Type B pancreatic cell (in vitro differentiated cells): ENCODE measurements at places on chromosomes 2 and 18.

GRCh38 chr2:42522035-42522434 is 28.3 kb upstream of the KCNG3 start:
- no peak for DNase-seq

- no peak for DNase-seq
These were observed 13.1 kb upstream of the CATIP start for GRCh38 chr2:218343591-218343990.

- DNase-seq: no peak
These were observed 453 bp downstream of the CABLES1 start for GRCh38 chr18:23135550-23136325.

- no peak for DNase-seq
These were observed 128.7 kb downstream of the XIRP2 start for GRCh38 chr2:167017021-167017420.

DNA sequence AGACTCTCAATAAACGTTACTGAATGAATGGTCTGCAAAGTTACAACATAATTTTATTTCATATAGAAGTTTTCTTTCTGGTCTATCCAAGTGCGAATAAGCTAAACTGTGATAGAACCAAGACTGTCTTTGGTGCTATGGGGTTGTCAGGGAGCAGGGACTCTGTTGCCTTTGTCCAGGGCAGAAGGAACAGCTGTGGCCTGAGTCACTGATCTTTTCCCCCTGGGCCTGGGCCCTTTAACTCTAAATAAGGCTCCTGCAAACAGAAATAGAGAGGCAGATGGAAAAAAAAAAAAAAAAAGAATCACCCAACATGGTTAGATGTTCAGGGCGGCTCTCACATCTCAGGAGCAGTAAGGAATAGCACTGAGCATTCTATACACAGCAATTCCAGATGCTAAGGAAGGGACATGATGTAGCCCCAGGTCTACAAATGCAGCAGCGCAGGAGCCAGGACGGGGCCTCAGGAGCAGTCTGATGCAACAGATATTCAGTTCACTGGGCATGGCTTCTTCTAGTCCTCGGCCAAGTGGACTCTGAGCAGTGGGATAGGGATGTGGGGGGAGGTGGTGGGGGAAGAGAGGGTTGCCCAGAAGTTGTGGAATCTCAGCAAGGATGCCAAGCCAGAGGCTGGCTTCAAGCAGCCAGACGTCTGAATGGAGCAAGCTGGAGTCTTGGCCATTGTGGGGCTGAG is 247.1 kb upstream of the SIX2 start:
- DNase-seq: no peak

DNA sequence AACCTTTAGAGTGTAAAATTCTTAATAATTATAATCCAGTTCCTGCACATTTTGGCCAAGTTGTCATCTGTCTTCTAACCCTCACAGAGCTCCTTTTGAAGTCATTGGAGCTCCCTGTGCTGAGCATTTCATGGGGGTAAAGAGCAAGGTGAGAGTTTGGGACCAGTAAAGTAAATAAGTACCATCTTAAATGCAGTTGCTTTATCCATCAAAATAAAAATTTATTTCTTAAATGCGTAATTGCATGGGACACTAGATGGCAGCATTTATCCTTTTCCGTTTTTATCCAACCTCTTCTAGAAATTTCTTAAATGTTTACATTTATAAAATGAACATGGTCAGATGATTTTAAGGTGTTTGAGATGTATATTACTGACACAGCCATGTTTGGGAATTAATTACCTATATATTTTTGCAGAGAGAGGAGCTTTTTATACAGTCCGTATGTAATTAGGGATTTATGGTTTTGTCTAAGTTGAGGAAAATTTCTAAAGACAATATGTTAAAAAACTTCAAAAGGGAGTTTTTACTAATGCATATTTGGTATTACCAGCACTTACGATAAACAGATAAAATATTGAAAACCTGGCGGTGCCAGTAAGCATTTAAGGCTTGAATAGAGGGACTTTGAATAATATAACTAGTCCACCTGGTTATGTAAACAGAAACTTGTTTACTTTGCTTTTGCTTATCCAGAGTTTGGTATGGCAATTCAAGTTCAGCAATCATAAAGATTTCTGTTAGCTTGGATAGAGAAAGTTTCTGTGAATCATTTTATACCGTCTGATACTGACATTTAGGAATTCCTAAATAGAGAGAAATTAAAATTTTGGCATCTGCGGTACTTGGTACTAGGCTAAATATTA is 54.5 kb downstream of the ACSL3 start:
- DNase-seq: no peak

GRCh38 chr2:184936761-184937160 is 338.4 kb downstream of the ZNF804A start:
- DNase-seq: no peak

- DNase-seq: no peak
These were observed 3.0 kb upstream of the ASB1 start for GRCh38 chr2:238423561-238424312.

- DNase-seq: no peak
These were observed 152.6 kb upstream of the TTC39C start for GRCh38 chr18:23861805-23862470.

DNA sequence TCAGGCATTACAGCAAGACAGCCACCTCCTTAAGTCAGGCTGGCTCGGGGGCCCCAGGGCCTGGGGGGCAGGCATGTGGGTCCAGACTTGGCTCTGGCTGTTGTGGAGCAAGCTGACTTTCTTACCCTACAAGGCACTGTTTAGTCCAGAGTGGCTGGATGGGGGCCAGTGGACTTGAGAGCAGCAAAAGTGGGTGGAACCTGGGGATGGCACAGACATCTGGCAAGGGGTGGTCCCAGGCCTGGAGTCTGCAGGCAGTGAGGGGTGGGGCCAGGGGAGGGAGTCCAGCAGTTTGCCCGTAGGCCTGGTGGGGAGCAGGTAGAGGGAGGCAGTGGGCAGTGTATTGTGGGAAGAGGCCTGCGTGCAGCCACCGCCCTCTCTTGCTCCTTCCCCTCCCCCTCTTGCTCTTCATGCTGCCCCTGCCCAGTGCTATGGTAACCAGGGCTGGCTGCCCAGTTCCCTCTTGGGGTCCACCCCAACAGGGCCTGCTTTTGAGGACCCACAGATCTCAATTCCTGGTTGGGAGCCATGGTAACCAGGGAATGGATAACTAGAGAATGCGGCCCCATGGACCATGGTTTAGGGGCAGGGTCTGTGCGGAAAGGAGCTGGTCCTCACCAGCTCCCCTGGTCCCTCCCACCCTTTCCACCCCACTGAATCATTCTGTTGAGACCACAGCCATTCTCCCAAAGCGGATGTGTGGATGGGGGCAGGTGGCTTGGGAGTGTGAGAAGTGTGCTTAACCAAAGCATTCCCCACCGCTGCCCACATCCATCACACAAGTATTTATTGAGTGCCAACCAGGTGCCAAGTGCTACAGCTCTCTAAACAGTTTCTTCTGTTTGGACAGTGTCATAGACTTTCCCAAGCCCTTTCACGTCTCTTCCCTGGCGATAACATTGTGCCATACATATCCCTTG is 19.3 kb downstream of the SPEG start:
- no peak for DNase-seq

DNA sequence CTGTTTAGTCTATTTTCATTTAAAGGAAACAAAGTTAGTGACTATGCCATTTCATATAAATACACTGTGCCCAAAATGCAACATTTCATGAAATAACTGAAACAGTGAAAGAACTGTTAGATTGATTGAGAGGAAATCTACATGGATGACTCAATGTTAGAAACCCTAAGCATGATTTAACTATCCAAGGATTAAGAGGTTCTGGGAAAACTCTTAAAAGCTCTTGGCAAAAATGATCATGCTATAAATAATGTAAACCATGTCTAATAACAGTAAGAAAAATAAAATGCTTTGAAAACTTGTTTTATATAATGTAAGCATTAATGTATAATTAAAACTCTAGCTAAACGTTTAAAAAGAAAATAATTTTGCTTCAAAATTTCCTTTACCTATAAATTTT is 23.5 kb downstream of the MMADHC start:
- no peak for DNase-seq

DNA sequence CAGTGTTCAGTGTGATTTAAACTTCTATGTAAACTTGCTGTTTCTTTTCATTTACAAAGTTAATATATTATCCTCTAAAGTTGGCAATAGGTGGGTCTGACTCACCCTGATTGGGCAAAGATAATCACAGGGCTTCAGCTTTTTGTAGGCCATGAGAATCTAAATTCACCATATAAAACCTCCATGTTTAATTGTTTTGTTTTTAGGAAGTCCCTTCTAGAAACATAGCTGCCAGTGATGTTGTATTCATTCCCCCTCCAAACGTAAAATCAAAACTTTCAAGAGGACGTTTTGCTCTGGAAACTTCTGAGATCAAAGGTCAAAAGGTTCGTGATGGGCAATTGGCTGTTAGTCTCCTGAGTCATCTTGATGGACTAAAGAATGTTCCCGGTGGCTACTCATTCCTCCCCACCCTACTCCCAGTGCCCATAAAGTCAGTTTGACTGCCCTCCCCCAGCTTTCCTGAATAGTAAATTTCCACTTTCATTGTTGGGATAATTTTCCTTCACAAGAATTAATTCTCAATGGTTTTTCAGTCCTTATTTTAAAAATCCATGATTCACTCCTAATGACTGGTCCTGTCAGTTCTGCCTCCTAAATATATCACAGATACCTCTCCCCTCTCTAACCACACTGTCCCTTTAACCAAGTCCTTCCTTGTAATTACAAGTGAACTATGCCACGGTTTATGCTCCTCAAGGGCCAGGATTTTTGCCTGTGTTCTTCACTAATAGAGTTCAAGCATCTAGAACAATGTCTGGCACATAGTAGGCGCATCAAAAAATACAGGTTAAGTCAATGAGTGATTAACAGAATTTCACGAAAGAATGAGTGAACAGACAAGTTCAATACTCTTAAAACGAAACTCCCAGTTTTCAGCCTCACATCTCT is 164.4 kb upstream of the VRK2 start:
- DNase-seq: no peak

DNA sequence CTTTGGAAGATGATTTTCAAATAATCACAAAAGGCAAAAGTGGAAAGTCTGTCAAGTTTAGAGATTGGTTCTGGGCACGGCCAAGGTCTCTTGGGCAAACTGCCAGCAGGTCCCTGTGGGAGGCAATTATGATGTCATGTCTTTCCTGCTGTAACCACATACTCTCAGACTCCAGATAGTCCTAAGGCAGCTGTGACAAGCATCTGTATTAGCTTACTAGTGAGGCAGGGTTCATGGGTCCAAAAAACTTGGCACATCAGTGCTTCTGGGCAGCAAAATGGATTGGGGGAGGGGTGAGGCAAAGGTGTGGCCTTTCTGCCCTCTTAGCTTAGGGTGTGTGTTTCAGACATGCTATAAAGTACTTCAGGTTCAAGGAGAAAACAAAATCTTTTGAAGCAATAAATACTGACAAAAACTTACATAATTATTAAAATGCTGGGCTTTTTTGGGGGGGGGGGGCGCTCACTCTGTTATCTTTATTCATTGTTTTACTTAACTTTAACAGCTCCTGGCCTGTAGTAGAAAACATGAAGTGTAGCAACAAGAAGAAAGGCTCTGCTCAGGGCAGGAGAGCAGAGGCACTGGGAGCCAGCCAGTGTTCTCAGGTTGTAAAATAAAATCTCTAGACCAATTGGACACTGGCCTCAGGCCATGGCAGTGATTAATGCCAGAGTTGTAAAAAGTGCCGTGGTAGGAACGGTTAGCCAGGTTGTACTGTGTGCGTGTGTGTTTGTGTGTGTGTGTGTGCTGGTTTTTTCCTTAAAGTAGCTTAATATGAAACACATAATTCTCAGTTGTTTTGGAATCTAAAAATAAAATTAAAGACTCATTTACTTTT is 14.3 kb upstream of the TANC1 start:
- peak; percentile 75 for DNase-seq

DNA sequence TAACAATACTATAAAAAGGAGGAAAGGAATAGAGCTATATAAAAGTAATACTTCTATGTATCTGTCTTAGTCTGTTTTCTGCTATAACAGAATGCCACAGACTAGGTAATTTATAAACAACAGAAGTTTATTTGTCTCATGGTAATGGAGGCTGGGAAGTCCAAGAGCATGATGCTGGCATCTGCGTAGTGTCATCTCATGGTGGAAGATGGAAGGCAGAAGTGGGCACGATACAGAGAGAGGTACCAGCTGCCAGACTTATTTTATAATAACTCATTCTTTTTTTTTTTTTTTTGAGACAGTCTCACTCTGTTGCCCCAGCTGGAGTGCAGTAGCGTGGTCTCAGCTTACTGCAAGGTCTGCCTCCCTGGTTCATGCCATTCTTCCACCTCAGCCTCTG is 4.3 kb downstream of the DHX57 start:
- no peak for DNase-seq

DNA sequence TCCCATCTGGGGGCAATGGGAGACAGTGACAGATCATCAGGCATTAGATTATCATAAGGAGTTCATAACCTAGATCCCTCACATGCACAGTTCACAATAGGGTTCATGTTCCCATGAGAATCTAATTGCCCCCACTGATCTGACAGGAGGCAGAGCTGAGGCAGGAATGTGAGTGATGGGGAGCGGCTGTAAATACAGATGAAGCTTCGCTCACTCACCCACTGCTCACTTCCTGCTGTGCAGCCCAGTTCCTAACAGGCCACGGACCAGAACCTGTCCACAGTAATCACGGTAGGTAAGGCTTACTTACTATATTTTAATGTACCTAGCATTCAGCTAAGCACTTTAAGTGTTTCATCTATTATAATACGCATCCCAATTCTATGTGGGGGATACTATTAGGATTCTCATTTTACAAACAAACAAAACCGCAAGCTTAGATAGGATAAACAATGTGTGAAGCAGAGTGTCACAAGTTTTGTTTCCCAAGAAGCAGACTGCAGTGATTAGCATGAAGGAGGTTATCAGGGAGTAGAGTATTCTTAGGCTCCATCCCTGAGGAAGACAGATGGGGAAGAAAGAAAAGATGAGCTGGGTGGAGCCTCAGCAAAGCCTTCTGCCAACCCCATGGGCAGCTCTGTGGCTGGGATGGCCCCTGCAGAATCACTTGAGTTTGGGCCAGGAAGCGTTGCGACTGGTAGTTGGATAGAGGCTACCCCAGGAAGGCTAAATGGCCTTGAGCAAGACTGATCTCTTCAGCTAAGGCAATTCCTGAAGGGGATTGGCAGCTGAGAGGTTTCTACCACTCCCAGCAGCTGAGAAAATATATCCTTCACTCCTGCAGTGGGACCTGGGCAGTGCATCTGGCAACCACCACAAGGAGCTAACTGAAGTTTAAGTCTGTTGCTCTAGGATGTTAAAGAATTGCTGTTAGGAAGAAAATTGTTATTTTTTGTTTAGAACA is 133.1 kb downstream of the MREG start:
- no peak for DNase-seq

GRCh38 chr18:2480536-2480935 is 90.8 kb downstream of the METTL4 start:
- no peak for DNase-seq

DNA sequence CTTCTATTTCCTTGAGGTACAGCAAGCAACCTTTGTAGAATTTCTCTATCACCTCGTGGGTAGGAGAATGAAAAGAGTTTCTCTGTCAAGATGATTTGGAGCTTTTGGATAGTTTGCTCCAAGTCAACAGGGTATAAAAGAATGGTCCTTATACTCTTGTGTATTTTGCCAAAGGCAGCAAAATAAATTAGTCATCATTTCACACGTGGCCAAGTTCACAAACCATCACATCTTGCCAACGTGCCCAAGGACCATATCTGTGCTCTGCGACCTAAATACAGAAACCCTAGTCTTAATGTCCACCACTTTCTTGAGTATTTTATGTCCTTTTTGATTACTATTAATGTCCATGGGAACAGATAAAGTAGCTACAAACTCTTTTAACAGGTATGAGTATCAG is 262.9 kb downstream of the AFF3 start:
- no peak for DNase-seq
